ENCODE measurements at places on chromosomes 4 and X. TPM values are rescaled to one million over a fixed set of nuclear protein-coding genes. Genes with fewer than 3 reads are reported as not detected.

The HCCS gene
- 54.6 TPM for total RNA-seq

The ARL9 gene
- not detected for total RNA-seq

The PCDH10 gene
- total RNA-seq, result 0.08 TPM

The MAGEA8 gene
- not detected for total RNA-seq

The RHOXF2 gene
- not detected for total RNA-seq

The SPATA4 gene
- 0.32 TPM for total RNA-seq

The CYTL1 gene
- not detected for total RNA-seq

The PNMA3 gene
- total RNA-seq, result 2.5 TPM

The BMX gene
- 1.8 TPM for total RNA-seq

The MRPS18C gene
- 68.7 TPM for total RNA-seq

The MTCP1 gene
- total RNA-seq, result 59.2 TPM

The GABRE gene
- total RNA-seq, result 28.0 TPM

The IGSF1 gene
- 4.3 TPM for total RNA-seq

The NDNF gene
- total RNA-seq, result 8.1 TPM

The MGARP gene
- total RNA-seq, result 0.48 TPM

The MFAP3L gene
- total RNA-seq, result 3.6 TPM

The SYTL4 gene
- 3.7 TPM for total RNA-seq

The MAGED4B gene
- 0.67 TPM for total RNA-seq

The MAB21L2 gene
- total RNA-seq, result 0.11 TPM

The RASGEF1B gene
- total RNA-seq, result 3.3 TPM

The PAGE5 gene
- total RNA-seq, result not detected

The ALB gene
- 4.5 TPM for total RNA-seq

The IRS4 gene
- total RNA-seq, result not detected
